ENCODE measurements at places on chromosomes 4 and X. TPM values are rescaled to one million over a fixed set of nuclear protein-coding genes. Genes with fewer than 3 reads are reported as not detected.

Gene KIAA1210
- not detected for total RNA-seq

Gene AFM
- not detected for total RNA-seq

Gene HMGN5
- 2.8 TPM for total RNA-seq

Gene ALPK1
- total RNA-seq, result 17.7 TPM

Gene TMPRSS11D
- not detected for total RNA-seq

Gene LPAR4
- 0.40 TPM for total RNA-seq

Gene RAI2
- 0.33 TPM for total RNA-seq

DNA sequence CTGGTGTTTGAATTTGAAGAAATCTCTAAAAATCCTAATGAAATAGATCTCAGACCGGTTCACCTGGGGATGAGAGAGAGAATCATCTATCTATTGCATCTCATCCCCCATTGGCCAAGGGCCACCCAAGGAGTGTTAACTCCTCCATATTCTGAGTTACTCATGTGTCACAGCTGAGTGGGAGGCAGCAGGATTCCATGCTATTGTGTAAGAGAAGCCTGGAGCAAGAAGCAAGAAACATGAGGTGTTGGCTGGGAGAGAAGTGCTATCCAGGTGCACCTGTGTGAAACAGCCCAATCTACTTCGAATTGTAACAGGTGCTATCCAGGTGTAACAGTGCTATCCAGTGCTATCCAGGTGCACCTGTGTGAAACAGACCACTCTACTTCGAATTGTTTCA is 150.3 kb upstream of the MAOA start:
- no peak for DNase-seq

DNA sequence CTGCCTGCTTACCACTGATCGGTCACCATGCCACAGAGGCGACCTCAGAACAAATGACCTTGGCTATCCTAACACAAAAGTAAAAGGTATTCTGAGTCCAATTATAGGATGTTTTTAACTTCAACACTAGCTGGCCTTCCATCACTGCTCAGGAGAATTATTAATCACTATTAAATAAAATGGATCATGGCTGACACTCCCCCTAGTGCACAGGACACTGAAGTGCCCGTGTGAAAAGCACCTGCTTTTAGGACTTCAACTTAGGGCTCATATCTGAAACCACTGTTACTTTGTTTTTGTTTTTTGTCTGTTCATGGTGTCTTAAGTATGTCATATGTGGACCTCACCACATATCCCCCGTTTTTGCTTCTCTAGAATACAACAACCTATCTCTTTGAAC is 33.9 kb downstream of the STX18 start:
- DNase-seq, result no peak

DNA sequence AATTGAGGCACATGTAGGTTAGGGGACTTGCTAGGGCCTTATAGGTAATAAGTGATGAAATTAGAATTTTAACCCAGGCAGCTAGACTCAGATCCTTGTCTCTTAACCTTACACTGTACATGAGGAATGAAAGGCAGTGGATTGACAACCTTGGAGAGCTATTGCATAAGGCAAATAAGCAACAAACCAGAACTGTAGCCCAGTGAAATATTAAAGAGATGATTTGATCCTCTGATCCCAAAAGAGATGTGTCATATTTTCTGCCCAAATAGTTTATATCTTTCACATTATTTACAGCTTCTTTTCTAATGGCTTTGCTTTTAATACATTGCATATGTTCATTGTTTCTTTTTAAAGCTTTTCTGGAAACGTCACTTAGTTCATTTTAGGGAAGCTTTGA is 252.6 kb downstream of the ANK2 start:
- no peak for DNase-seq

DNA sequence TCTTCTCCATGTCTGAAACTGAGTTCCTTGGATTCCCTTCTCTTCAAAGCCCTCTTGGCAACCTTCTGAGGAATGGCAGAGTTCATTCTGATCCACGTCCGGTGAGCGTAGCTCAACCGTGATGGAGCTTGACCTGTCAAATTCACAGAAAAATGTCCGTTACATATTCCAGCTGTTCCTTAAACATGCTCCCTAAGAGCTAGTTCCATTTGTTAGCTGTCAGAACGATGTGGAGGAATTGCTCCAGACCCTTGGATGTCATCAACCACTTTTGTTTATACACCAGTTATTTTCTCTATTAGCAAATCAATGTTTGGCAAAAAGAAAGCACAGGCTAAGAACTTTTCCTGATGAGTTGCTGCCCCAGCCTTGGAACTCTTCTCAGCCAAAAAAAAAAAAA is 50.1 kb downstream of the NHS start:
- DNase-seq, result no peak

GRCh38 chr4:177728361-177729152 is 286.3 kb upstream of the AGA start:
- no peak for DNase-seq

DNA sequence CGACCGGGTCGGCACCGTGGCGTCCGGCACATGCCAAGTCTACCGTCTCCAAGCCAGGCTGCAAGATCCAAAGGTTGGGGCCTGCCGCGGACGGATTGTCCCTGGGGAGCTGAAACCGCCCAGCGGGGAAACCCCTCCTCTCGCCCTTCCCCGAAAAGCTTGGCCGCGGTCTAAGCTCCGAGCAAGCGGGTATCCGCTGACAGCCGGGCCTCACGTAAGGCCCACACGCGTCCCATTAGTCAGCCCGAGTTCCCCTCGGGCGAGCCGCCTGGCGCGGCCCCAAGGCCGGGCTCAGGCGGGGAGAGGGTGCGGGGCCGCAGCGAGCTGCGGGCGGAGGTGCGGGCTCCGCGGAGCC is 6.8 kb upstream of the BCOR start:
- DNase-seq, result no peak

- DNase-seq, result no peak
These were observed 8.0 kb upstream of the PRDX4 start for GRCh38 chrX:23659339-23659738.

- no peak for DNase-seq
These were observed 13.3 kb downstream of the IDS start for GRCh38 chrX:149491812-149492211.
